ENCODE measurements at places on chromosomes 2 and 18.

DNA sequence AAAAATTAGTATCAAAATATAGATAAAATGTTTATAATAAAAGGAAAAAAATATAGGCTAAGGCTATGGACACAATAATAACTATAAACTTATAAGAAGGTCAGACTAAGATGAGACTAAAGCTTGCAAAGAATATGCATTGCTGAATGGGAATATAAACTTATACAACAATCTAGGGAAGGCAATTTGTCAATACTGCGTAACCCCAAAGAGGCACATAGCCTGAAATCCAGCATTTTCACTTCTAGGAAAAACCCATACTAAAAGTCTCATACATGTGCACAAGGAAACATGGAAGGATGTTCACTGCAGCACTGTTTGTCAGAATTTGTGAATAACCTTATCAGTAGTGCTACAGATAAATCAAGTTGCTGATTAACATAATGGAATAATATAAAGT is 45.5 kb downstream of the FANCL start:
- DNase-seq = no peak

- no peak for DNase-seq
Observed at GRCh38 chr18:64055019-64055418, 85.1 kb downstream of the SERPINB8 start.

DNA sequence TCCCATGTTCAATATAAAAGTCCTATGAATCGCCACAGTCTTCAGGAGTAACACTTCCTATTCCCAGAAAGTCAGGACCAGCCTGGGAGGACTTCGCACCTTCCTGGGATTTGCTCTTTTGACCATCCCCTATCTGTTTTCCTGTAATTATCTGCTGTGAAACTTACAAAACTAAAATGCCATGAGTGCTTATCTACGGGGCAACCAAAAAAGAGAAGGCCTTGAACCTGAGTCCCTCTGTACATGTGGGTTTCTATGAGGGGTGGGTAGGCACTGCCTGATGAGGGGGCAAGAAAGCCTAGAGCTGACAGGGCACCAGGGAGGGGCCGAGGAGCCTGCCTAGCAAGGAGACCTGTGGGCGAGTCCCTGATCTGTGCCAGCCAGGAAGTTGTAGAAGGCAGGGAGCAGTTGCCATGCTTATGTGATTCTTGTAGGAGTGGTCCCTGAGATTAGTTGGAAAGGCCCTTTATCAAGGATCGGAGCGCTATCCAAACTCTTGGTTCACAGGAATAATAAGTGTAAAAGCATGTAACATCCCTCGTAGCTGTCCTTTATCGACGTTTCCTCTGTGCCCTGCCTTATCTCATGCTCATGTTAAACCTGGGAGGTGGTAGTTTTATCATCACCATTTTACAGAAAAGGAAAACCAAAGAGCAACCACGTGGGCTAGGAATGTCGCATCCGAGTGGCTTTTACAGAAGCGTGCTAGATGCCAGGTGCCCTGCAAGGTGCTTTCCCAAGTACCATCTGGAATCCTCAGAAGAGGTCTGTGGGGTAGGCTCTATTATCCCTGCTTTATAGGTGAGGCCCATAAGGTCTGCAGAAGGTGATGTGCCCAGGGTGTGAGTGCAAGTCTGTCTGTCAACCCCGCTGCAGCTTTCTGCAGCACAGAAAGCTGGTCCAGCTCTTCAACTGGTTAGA is 111.8 kb downstream of the B3GNT2 start:
- no peak for DNase-seq

DNA sequence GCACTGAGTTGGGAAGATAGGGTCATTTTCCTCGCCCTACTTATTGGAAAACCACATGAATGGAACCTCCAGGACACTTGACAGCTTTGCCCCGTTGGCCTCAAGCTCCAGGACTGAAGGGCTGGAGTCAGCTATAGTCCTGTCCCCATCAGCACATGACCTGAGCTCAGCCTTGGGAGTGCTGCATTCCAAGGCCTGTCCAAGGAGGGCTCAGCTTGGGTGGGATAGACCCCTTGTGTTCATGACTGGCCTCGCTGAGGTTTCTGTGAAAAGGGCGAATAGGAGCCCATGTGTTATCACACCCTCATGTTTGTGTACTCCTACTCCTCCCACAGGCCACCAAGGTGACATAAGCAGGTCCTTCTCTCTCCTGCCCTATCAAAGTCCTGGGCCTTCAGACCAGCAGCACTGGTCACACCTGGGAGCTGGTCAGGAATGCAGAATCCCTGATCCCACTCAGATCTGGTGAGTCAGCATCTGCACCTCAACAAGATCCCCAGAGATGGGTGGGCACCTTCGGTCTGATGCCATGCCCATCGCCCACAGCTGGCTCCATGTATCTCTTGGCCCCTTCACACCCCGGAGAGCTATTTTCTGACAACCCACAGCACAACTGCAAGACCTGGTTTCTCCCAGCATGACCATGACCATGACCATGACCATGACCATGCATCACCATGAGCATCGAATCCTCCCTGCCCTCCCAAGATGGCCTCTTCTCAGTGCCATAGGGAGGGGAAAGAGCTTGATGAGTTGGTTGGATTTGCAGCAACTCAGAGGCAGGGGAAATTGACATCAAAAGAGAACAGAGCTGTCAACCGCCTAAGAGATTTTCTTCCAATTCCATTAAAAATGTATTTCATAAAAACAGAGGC is 83.0 kb upstream of the RAB6C start:
- DNase-seq = no peak

Measured in CD4-positive, alpha-beta T cell treated with Interleukin-1 beta for 1 hour (primary cell).